ENCODE measurements at places on chromosomes 2 and 18.

- no peak for DNase-seq
These were observed 110.1 kb downstream of the RGPD3 start for GRCh38 chr2:106358081-106358480.

GRCh38 chr2:84716564-84716963, 164.3 kb downstream of the TRABD2A start:
- no peak for DNase-seq

GRCh38 chr18:56627991-56628390, 10.4 kb downstream of the TXNL1 start:
- DNase-seq = no peak

- no peak for DNase-seq
These were observed 973.7 kb upstream of the POU3F3 start for GRCh38 chr2:103880081-103880834.

DNA sequence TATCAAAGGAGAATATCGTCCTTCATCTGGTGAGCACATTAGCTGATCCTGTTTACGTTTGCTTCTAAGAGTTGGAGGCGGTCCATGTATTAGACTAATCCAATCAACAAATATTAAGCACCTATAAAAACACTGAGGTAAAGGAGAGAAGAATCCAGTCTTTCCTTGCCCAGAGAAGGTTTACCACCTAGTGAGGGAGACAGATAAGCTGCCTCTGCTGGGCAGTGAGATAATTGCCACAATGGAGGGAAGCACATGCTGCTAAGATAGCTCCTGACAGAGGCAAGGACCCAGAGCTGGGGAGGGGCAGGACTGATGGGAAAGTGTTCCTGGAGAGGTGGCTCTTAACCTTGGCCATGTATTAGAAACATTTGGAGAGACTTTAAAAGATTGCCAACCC, 36.7 kb upstream of the ST8SIA5 start:
- no peak for DNase-seq

DNA sequence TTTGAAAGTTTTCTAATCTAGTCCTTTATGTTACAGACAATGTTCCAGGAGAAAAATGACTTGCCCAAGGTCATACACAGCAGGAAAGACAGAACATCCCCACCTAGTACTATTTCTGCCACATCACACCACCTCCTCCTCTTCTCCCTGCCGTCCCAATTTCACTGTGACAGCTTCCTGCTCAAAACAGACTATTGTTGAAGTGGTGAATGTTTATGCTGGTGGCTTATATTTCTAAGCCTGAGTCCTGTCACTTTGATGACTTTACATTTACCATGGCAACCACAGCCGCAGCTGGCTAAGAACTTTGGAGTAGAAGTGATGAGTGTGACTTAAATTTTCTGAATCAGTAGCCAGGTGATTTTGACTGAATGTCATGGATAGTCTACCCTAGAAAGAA, 10.0 kb downstream of the GALNT5 start:
- no peak for DNase-seq

DNA sequence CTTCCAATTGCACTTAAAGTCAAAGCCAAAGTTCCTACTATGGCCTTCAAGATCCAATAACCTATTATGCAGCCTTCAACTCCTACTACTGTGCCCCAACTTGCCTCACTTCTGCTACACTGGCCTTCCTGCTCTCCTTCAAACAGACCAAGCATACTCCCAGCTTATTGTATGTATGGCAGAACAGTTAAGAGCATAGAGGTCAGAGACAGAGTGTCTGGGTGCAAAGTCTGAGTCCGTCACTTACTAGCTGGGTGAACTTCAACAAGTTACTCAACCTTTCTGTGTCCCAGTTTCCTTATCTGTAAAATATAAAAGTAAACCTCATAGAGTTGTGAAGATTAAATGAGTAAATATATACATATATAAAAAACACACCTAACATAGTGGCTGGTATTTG, 37.2 kb downstream of the YES1 start:
- DNase-seq = no peak

DNA sequence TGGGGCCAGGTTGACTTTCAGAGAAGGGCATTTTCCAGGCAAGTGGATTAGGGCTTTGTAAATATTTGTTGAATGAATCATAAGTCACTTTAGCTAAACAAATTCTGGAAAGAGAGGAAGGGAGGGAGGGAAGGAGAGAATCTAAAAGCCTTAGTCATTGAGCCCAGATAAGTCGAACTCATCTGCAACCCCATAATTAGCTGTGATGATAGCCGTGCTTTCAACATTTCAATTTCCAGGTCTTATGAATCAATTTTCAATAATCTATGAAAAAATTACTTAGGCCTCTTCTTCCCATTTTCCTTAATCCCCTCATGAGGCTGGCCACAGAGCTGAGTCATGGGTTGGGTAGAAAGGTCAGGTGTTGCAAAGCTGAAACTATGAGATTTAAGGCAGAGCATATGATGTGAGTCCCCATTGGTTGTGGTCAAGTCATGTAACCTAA, 111.9 kb upstream of the MAPRE2 start:
- DNase-seq = no peak

GRCh38 chr18:63309422-63309821, 10.1 kb downstream of the BCL2 start:
- DNase-seq = no peak

- DNase-seq = no peak
These were observed 119.7 kb downstream of the PMAIP1 start for GRCh38 chr18:60019463-60019840.

DNA sequence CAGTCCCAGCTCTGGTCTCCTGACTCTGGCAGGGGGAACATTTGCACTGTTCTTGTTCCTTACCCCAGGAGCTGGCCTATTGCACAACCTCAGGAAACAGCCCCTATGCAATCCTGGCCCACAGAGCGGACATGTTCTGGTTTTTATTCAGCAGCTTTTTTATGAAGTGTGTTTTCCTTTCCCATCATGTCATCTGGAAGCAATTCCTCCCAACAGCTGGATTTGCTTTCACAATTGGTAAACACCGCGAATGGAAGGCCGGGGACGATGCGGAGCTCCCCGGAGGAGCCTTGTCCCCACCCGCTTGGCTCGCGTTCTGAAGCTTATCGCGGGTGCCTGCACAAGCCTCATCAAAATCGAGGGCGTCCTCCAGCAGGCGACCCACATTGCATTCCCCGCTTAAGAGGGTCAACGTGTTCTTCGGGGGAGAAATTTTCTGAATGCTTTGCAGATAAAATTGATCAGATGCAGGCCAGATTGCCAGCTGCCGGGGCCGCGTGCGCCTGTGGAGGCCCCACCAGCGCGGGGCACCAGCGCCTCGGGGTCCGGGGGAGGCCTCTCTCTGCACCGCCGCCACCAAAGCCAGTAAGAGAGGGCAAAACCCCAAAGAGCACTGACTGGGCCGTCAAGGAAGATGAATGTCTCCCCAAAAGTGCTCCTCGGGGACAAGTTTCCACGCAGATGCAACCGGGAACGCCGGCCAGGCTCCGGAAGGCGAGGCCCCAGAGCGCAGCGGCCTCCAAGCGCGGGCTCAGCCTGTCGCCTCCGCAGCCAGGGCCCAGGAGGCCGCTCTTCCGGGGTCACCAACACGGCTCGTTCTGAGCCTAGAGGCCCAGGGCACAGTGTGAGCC, 60.3 kb upstream of the SP3 start:
- no peak for DNase-seq

GRCh38 chr2:71686781-71687180, 233.4 kb downstream of the DYSF start:
- no peak for DNase-seq

DNA sequence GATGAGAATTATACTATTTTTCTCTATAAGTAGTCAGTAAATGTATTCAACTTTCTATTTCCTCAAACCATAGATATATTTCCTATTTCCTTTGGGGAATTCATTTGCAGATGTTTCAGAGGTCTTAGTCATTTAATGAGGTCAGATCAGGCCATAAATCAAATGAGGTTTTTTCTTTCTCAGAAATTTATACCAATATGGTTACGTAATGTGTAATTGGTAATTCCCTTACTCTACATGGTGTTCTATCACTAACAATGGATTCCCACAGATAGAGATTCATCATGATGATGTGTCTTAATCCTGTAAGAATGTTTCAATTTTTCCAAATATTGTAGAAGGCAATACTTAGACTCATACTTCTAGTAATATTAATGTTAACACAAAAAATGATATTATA, 108.0 kb downstream of the DPP4 start:
- no peak for DNase-seq

DNA sequence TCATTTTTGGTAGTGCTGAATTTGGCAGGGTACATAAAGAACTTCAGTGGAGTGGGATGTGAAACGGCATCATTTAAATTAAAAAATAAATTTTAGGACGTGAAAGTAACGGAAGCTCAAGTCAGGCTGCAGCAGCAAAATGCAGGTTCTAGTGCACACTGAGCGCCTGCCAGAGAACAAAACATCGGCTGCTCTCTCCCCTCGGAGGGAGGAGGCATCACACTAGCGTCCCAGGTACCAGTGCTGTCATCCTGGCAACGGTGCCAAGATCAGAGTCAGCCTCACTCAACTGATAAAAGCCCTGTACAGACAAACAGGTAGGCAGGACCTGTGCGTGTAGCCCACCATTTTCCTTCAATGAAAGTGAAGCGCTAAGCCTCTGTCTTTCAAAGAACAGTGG, 261.5 kb downstream of the PTGR3 start:
- no peak for DNase-seq

- DNase-seq = no peak
These were observed 40.7 kb downstream of the PCBP1 start for GRCh38 chr2:70128005-70128404.

Data from stimulated activated CD4-positive, alpha-beta T cell treated with anti-CD3 and anti-CD28 coated beads, Interleukin-1b, Interleukin-23, amount 100 ng/mL, for 1 hour (primary cell).